ENCODE measurements at places on chromosomes 12 and 14.

- peaks cover 16% of the 10 kb centered on the region for H3K4me1 ChIP-seq
- no peak overlapping the region for H3K4me3 ChIP-seq
- no peak overlapping the region for H3K27ac ChIP-seq
- H3K27me3 ChIP-seq: peaks cover 45% of the 10 kb centered on the region
- no peak for DNase-seq
Measured at GRCh38 chr12:47977046-47977771, 13.8 kb downstream of the TMEM106C start.

DNA sequence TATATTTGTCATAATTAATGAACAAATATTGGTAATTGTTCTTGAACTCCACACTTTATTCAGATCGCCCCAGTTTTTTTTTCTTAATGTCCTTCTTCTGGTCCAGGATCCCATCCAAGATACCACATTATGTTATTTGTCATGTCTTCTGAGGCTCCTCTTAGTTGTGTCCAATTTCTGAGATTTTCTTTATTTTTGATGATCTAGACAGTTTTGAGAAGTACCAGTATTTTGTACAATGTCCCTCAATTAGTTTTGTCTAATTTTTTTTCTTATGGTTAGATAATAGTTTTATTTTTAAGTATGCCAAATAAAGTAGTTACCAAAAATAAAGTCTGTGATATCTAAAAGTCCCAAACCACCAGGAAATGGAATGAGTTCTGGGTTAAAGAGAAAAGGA lies 440.8 kb upstream of the ATP2B1 start:
- no peaks in the 10 kb centered on the region for H3K27me3 ChIP-seq
- H3K4me1 ChIP-seq: no peaks in the 10 kb centered on the region
- no peak for DNase-seq
- no peaks in the 10 kb centered on the region for H3K36me3 ChIP-seq
- H3K27ac ChIP-seq: no peak overlapping the region
- H3K4me3 ChIP-seq: no peak overlapping the region

DNA sequence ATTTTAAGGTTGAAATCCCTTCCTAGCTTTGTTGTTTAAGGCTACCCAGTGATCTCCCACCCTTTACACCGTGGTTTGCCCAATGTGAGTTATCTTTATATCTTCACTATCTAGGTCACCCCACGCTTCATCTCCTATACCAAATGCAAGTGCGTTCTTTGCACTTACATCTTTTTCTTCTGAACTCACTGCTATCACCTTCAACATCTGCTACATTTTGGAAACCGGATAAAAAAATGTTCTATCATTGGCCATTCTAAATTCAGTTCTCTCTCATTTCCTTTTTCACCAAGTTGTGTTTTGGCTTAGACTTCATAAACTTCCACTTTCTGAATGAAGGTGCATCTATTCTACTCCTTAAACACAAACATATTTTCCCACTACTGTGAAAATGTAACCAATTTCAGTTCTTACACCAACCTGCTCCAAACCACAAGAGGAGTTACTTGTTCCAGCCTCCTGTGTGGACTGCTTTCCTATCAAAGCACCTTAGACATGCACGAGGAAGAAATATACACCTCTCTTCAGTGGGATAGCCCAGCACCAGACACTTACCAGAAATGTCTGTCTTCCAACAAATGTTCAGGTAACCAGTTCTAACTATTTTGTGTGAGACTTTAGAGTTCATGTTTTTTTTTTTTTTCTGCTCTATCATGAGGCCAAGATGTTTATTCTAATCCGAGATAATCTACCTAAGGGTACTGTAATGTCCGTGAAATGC lies 21.9 kb downstream of the CLEC9A start:
- H3K4me1 ChIP-seq: no peaks in the 10 kb centered on the region
- H3K27ac ChIP-seq: no peak overlapping the region
- H3K27me3 ChIP-seq: no peaks in the 10 kb centered on the region
- H3K4me3 ChIP-seq: no peak overlapping the region

- H3K4me3 ChIP-seq: no peak overlapping the region
- no peaks in the 10 kb centered on the region for H3K4me1 ChIP-seq
- no peak for DNase-seq
- H3K27me3 ChIP-seq: no peaks in the 10 kb centered on the region
- no peaks in the 10 kb centered on the region for H3K36me3 ChIP-seq
Measured at GRCh38 chr12:9074484-9075137, 41.1 kb downstream of the A2M start.

GRCh38 chr12:101908395-101908794 lies 31.0 kb downstream of the DRAM1 start:
- H3K4me1 ChIP-seq: no peaks in the 10 kb centered on the region
- DNase-seq: no peak
- H3K36me3 ChIP-seq: no peaks in the 10 kb centered on the region
- no peak overlapping the region for H3K4me3 ChIP-seq

GRCh38 chr12:13268581-13268980 lies 72.1 kb downstream of the EMP1 start:
- H3K27me3 ChIP-seq: no peaks in the 10 kb centered on the region
- H3K36me3 ChIP-seq: no peaks in the 10 kb centered on the region
- no peak for DNase-seq
- no peaks in the 10 kb centered on the region for H3K4me1 ChIP-seq
- no peak overlapping the region for H3K4me3 ChIP-seq

DNA sequence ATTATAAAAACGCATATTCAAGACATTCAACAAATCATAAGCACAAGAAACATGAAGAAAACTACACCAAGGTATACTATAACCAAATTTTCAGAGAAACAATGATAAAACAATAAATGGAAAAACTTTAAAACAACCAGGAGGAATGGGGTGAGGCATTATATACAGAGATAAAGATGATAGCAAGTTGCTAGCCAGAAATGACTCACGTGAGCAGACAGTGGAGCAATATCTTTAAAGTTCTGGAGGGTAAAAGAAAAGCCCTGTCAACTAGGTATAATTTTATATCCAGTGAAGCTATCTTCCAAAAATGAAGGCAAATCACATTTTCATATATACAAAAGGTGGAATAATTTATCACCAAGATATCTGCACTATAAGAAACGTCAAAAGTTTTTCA lies 97.8 kb upstream of the PCED1B start:
- DNase-seq: no peak
- no peaks in the 10 kb centered on the region for H3K27me3 ChIP-seq
- no peaks in the 10 kb centered on the region for H3K4me1 ChIP-seq
- H3K4me3 ChIP-seq: no peak overlapping the region

DNA sequence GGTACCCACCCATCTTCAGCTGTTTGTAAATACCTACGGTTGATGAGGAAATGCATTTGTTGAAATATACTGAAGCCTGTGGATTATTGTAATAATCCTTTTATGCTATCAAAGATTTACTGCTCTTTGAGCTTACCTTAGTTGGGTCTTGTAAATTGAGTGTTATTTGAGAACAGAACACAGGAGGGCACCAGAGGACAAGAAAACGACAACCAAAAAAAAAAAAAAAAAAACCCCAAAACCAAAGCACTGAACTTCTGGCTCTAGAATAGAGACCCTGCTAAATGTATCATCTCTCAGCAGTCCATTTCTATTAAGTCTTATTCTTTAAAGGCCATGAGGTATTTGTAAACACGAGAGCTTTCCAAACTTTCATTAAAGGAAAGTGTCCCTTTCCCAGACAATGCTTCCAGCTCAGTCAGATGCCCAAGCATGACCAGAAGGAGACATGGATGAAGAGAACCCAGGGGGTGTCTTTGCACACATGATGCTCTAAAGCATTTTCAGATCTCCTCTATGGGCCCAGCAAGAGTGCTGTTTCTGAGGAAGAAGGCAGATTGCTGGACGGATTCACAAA lies 763.9 kb downstream of the NRXN3 start:
- H3K4me3 ChIP-seq: no peak overlapping the region
- peak; percentile 6 for DNase-seq
- no peaks in the 10 kb centered on the region for H3K4me1 ChIP-seq
- H3K36me3 ChIP-seq: no peaks in the 10 kb centered on the region
- no peak overlapping the region for H3K27ac ChIP-seq
- no peaks in the 10 kb centered on the region for H3K27me3 ChIP-seq

DNA sequence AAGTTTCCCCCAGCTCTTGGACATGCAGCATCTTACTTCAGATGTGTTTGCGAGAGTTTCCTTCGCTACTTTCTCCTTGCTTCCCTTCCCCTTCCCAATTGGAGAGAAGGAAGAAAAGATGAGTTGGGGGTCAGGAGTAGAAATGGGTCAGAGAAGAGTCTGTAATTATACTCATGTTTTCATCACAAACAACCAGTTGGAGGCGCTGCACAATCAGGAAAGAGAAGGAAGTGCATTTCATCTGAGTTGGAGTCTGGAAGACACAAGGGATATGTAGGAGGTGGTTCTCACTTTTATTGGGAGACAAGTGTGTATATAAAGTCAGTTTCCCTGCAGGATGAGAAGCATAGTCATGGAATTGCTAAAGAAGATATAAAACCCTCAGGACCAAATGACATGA lies 31.3 kb upstream of the VSX2 start:
- peaks cover 2% of the 10 kb centered on the region for H3K4me1 ChIP-seq
- peaks cover 5% of the 10 kb centered on the region for H3K36me3 ChIP-seq
- no peaks in the 10 kb centered on the region for H3K27me3 ChIP-seq
- H3K27ac ChIP-seq: no peak overlapping the region

GRCh38 chr14:54105898-54106297 lies 149.3 kb upstream of the BMP4 start:
- no peak for DNase-seq
- no peaks in the 10 kb centered on the region for H3K36me3 ChIP-seq
- no peaks in the 10 kb centered on the region for H3K27me3 ChIP-seq
- no peaks in the 10 kb centered on the region for H3K4me1 ChIP-seq

DNA sequence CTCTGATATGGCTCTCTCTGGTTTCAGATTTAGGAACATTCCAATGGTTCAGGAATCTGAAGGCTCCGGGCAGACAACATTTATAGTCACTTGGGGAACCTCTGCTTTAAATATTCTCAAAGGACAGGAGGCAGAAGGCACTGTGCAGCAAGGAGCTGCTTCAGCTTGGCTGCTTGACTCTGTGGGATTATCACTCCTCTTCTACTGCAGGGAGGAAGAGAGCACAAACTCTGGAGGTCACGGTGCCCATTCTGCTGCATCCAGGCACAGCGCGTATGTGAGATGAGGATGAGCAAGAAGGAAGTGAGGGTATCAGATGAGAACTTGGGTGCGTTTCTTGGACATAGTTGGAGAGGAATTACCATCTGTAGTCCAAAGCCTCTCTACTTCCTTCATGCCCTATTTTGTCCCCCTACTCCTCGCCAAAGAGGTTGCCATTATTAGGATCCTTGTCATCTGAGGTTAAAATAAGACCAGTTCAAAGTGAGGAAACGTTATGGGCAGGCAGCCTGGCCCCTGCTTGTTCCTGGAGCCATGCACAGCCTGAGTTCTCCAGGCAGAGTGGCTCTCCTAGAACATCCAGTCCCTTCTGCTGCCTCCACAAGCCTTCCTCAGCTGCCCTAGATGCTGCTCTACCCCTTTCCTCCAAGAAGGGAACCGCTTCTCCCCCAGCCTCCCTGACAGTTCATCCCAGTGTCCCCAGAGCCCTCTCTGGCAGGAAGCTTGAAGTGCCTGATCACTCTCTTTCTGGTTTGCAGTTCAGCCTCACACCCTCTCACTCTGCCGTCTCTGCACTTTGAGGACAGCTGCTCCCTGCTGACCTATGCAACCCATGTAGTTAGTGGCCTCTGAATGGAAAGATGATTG lies 12.5 kb downstream of the FGF6 start:
- no peaks in the 10 kb centered on the region for H3K4me1 ChIP-seq
- no peaks in the 10 kb centered on the region for H3K36me3 ChIP-seq
- H3K27ac ChIP-seq: no peak overlapping the region
- no peak for DNase-seq
- H3K4me3 ChIP-seq: no peak overlapping the region
- H3K27me3 ChIP-seq: peaks cover 38% of the 10 kb centered on the region

- H3K27ac ChIP-seq: no peak overlapping the region
- H3K4me3 ChIP-seq: no peak overlapping the region
- H3K36me3 ChIP-seq: no peaks in the 10 kb centered on the region
- no peaks in the 10 kb centered on the region for H3K27me3 ChIP-seq
- H3K4me1 ChIP-seq: peaks cover 7% of the 10 kb centered on the region
Measured at GRCh38 chr12:47317175-47317915, 237.6 kb upstream of the AMIGO2 start.

DNA sequence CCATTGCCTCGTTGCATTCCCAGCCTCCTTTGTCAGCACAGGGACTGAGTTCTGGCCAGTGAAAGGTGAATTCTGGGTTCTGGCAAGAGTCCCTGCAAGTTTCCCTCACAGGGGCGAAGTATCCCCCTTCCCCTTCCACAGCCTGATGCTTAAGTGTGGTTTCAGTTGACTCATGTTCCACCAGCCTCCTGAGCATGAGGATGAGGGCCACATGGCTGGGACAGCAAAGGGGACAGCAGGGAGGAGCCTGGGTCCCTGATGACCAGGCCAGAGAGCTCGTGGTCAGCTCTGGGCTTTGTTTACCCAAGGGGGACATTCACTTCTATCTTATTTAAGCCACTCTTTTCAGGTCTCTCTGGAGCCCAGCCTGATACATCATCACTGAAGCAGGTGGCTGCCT lies 36.5 kb downstream of the CACNA2D4 start:
- no peaks in the 10 kb centered on the region for H3K36me3 ChIP-seq
- H3K27me3 ChIP-seq: peaks cover 35% of the 10 kb centered on the region
- no peak overlapping the region for H3K4me3 ChIP-seq

DNA sequence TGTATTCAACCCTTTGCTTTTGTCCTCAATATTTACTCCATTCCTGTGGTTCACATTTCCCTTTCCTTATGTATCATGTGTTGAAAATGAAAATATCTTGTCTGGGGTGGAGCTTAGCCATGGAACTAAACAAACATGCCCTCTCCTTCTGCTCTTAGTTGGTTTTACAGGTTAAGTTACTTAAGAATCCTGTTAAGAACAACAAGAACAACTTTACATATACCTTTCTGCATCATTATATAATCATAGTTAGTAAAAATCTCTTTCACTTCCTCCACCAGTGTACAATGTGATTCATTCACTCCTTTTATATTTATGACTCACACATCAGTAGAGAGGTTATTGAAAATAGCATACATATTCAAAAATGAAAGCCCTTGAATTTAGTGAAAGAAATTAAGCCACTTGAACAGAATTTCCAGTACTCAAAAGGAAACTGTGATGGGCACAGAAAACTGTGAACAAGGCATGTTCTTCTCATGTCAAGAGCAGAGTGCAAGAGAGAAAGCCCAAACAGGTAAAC lies 307.7 kb downstream of the CCDC91 start:
- no peaks in the 10 kb centered on the region for H3K36me3 ChIP-seq
- peaks cover 2% of the 10 kb centered on the region for H3K4me1 ChIP-seq
- no peak overlapping the region for H3K4me3 ChIP-seq
- H3K27me3 ChIP-seq: no peaks in the 10 kb centered on the region
- no peak for DNase-seq
- no peak overlapping the region for H3K27ac ChIP-seq
